NCI-H1417 (cell line): ENCODE measurements at places on chromosomes 5 and 9.

- DNase-seq: no peak
Observed at GRCh38 chr5:137834498-137835049, 33.1 kb upstream of the MYOT start.

DNA sequence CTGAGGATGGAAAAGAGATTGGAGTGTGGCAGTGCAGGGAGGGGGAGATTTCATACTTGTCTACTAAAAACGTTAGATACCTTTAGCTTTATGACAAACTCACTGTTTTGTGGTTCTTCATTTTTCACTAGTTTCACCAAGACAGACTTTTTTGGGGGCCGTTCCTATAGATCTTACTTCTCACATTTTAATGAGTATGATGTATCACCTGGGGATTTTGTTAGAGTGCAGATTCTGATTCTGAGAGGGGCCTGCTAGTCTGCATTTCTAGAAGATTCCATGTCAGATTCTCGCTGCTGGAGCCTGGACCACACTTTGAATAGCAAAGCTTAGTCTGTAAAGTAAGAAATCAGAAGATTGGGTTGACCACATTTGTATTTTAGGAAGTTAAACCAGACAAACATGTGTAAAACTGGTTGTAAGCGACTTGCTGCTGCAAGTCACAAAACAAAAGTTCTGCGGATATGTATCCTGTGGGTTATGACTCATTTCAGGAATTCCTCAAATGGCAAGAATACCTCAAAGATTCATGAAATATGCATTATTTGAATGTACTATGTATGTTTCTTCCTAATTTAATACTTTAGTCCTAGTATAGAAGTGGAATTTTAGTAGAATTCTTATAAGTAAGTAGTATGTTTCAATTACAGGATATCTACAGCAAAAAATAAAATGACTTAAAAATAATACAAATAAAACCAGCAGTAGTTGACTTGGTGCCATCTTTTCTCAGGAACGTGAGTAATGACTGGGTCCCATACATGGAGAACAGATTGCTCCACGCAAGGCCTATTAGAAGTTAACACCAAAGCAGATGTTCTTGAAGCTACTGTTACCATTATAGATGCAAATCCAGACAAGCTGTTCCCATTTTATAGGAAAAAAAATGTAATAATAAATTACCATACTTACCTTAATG is 27.8 kb downstream of the NFIL3 start:
- DNase-seq: no peak

- no peak for DNase-seq
Observed at GRCh38 chr5:133873449-133873848, 95.0 kb downstream of the C5orf15 start.

- DNase-seq: peak; percentile 11
Observed at GRCh38 chr9:123167474-123167873, 100.9 kb downstream of the STRBP start.

DNA sequence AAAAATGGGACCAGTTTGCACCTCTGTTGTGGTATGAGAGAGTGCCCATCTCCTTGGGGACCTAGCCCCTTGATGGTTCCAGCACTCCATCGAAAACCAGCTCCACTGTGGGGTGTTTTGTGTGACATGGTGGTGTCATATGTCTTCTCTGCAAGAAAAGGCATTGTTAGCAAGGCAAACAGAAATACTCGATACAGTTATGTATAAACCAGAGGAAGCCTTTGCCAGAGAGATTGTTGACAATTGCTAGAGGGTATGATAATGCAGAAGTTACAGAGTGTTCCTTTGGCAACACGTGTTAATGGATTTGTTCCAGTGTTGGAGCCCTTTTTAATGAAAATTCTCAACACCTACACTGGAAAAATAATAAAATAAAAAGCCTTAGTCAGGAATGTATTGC is 270.4 kb upstream of the DMRT1 start:
- no peak for DNase-seq

DNA sequence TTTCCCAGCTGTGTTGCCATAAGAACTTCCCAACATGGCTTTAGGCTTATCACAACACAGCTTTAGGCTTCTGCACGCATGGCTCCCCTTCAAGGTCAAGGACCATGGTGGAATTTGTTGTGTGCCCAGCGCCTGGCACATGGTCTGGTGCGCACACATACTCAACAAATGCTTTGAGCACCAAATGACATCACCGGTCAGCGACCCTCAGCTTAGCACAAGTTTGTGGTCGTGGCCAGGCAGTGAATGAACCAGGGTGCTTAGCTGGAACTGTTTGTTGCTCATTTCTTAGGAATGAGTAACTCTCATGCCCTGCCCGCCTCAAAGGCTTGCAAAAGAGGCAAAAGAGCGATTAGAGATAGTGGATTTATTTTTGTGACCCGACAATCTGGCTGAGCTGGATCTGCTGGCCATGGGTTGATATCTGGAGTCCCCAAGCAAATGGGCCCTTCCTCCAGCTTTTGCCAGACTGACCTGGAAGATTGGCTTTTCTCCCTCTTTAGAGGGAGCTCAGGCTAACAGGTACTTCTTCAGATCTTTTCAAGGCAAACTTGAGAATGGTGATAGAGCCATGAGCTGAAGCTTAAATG is 58.9 kb downstream of the DAP start:
- DNase-seq: no peak

GRCh38 chr5:96090215-96090614 is 128.6 kb upstream of the ELL2 start:
- DNase-seq: no peak

GRCh38 chr9:6410633-6411032 is 2.4 kb upstream of the UHRF2 start:
- DNase-seq: no peak

DNA sequence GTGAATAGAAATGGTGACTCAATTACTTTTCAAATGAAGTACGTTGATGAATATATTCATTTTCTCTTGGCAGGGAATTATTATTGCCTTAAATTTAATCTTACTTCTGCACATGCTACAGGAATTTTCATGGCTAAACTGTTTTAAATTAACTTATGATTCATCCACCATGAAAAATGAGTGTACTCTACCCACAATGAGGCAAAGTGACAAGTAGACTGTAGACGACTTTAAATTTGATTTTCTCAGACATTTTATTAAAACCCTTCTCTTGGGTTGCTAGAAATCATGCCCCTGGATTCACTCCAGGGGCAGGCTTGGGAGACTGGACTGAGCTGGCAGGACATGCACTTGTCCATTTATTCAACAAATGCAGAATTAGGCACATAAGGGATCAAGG is 23.5 kb upstream of the ERAP2 start:
- DNase-seq: no peak

- no peak for DNase-seq
Observed at GRCh38 chr9:130478152-130478551, 33.4 kb downstream of the ASS1 start.

DNA sequence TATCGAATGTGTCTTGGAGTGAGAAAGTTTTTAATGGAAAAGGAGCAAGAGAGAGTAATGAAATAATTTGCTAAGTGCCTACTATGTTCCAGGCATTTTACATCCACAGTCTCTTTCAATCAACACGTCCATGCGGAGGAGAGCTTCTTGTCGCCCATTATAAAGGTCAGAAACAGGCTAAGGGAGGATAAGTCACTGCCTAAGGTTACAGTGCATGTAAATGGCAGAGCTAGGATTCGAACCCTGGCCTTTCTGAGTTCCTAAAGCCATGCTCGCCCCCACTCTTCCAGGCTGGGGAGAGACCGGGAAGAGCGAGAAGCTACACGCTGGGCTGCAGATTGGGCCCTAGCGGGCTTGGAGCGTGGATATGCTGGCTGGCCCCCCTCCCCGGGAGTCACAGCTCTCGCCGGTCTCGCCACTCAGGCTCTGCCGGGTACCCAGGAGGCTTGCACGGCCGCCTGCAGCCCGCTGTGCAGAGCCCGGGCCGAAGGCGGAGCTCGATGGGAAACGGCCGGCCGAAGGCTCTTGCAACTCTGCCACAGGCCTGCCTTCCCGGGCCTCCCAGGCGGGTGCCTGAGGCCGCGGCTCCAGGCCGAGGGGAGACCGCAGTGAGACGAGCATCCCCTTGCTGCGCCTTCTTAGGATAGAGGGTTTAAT is 775 bp upstream of the LHX2 start:
- DNase-seq: peak; percentile 94

GRCh38 chr9:121288673-121289025 is 20.7 kb downstream of the GSN start:
- no peak for DNase-seq

DNA sequence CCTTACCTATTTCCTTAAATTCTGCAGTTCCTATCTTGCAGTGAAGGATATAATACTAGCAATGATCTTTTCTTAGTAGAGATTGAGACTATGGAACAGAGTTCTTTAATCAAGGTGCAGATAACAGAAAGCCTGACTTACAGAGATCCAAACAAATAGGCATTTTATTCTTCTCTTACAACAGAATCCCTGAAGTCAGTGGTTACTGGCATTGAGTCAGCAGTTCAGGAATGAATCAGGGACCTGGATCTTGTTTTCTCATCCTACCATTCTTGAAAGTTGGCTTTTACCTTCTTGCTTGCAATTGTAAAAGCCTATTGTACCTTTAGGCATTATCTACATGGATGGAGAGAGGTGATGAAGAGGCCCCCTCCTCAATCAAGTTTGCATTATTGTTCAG is 47.5 kb upstream of the TLE4 start:
- no peak for DNase-seq

- DNase-seq: no peak
Observed at GRCh38 chr5:314676-315487, 6.6 kb upstream of the AHRR start.

GRCh38 chr5:109186759-109187158 is 223.0 kb downstream of the PJA2 start:
- DNase-seq: no peak

- DNase-seq: peak; percentile 59
Observed at GRCh38 chr5:76601470-76601869, 21.7 kb downstream of the F2RL2 start.

DNA sequence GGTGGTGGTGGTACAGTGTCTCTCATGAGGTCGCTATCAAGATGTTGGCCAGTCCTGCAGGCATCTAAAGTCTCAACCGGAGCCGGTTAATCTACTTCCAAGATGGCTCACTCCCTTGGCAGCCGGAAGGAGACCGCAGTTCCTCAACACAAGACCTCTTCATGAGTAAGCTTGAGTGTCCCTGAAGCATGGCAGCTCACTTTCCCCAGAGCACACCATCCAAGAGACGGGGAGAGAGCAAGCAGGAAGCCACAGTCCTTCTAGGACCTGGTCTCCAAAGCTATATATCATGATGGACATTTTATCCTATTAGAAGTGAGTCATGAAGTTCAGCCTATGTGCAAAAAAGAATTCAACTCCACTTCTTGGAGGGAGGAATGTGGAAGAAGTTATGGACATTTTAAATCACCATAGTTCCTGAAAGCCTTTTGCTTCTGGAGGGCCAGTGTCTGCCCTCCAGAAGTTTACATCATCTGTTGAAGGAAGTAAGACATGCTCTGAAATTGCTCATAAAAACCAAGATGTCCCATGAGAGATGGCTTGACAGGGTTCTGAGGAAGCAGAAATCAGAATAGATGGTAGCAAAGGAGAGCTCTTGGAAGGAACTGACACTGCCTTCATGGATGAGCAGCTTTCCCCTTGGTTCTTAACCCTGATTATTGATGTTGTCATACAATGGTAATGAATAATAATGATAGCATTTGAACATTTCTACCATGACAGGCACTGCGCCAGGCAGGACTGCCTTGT is 21.3 kb downstream of the GALNT10 start:
- DNase-seq: no peak

GRCh38 chr9:19085295-19085694 is 17.4 kb downstream of the HAUS6 start:
- DNase-seq: no peak

DNA sequence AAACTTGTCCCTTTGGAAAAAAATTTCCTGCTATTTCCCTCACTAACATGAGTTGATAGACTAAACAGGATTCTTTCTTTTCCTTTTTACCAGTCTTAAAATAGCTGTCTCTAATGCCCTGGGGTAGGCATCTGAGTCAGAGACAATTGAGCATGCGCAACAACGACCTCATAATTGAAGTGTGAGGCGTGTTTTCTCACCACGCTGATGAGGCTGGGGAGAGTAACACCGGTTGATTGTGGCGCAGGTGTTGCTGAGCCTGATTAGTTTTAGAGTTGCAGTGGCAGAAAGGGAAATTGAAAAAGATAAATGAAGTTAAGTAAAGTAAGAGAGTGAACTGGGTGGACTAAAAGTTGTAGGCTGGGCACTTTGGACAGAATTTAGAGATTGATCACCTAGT is 213.7 kb downstream of the TLR4 start:
- peak; percentile 51 for DNase-seq

GRCh38 chr5:16877267-16877935 is 58.7 kb downstream of the MYO10 start:
- no peak for DNase-seq

DNA sequence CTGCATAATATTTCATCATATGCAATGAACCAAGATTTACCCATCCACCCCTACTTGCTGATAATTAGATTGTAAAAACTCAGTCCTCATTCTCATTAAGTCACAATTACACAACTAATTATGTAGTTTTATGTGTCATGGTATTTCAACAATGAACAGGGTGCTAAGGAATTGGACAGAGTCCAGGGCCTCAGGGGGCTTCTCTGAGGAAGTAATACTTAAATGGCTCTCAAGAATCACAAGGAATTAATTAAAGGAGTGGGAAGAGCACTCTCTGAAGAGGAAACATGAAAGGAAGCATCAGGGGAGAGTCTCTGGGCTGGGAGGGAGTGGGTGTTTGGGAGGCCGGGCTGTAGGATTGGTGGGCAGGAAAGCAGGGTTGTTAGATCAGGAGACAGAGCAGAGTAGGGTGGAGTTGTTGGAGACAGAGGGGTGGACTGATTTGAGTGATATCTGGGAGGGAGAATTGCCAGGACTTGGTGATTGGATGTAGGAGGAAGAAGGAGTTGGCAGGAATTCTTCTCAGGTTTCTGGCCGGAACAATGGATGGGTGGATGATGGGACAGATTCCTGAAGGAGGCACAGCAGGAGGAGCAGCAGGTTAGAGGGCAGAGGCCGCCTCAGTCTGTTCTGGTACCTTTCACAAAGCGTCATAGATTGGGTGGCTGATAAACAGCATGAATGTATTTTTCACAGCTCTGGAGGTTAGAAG is 23.0 kb upstream of the NSG2 start:
- DNase-seq: no peak

- no peak for DNase-seq
Observed at GRCh38 chr5:20556115-20556763, 568.2 kb upstream of the CDH18 start.

- peak; percentile 10 for DNase-seq
Observed at GRCh38 chr9:92963831-92964606, 16.7 kb downstream of the FGD3 start.
